ENCODE measurements at places on chromosomes 5 and 9. TPM values are rescaled to one million over a fixed set of nuclear protein-coding genes. Genes with fewer than 3 reads are reported as not detected.

GRCh38 chr9:35651956-35652828, 1.5 kb upstream of the SIT1 start:
- no peak overlapping the region for H3K4me3 ChIP-seq
- no peaks in the 10 kb centered on the region for H3K36me3 ChIP-seq
- no peaks in the 10 kb centered on the region for H3K27me3 ChIP-seq
- H3K27ac ChIP-seq: no peak overlapping the region

The C5orf63 gene
- 6.0 TPM for total RNA-seq

- no peaks in the 10 kb centered on the region for H3K36me3 ChIP-seq
- no peak overlapping the region for H3K4me3 ChIP-seq
Measured at GRCh38 chr9:126650404-126651341, 36.9 kb downstream of the LMX1B start.

DNA sequence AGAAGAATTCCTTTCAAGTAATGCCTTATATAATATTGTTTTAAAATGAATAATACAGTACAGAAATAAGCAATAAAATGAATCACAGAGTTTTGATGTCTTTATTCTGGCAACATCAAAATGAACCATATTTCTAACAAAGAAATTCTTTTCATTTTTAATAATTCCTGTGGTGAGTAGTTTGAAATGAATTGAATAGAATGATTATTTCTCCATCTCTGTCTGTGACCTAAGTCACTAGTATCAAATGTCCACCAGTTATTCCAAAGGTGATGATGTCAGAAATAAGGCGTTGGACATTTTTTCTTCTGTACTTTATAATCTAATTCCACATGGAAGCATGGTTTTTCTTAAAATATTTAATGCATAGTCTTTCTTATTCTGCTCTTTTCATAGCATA, 106.2 kb downstream of the ADAMTSL1 start:
- H3K27ac ChIP-seq: no peak overlapping the region
- no peaks in the 10 kb centered on the region for H3K27me3 ChIP-seq
- DNase-seq: no peak
- H3K4me1 ChIP-seq: no peaks in the 10 kb centered on the region
- no peaks in the 10 kb centered on the region for H3K36me3 ChIP-seq

- no peaks in the 10 kb centered on the region for H3K36me3 ChIP-seq
- H3K27me3 ChIP-seq: no peaks in the 10 kb centered on the region
- no peak for DNase-seq
- no peaks in the 10 kb centered on the region for H3K4me1 ChIP-seq
- no peak overlapping the region for H3K4me3 ChIP-seq
- H3K27ac ChIP-seq: no peak overlapping the region
Measured at GRCh38 chr9:130927338-130927737, 11.7 kb downstream of the FIBCD1 start.

DNA sequence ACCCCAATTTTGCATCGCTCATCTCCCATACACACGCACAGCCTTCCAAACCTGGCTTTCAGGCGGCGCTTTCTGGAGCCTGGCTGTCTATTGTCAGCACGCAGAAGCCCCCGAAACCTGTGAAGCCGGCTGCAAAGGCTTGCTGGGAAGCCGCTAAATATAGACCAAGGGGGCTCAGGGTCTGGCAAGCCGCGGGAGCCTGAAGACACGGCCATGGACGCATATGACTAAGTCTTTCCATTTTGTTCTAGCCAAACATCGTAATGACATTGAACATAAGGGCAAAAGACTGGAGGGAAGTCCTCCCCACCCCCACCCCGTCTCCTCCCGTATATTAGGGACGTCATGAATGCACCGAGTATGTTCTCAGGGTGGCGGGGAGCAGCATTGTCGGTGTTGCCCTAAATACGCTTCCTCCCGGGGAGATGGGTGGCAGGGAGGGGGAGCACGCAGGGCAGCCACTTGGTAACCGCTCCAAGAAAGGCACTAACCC, 1.1 kb downstream of the CTNND2 start:
- H3K4me3 ChIP-seq: no peak overlapping the region
- no peaks in the 10 kb centered on the region for H3K4me1 ChIP-seq
- H3K36me3 ChIP-seq: no peaks in the 10 kb centered on the region
- DNase-seq: no peak
- H3K27ac ChIP-seq: no peak overlapping the region
- peaks cover 17% of the 10 kb centered on the region for H3K27me3 ChIP-seq

DNA sequence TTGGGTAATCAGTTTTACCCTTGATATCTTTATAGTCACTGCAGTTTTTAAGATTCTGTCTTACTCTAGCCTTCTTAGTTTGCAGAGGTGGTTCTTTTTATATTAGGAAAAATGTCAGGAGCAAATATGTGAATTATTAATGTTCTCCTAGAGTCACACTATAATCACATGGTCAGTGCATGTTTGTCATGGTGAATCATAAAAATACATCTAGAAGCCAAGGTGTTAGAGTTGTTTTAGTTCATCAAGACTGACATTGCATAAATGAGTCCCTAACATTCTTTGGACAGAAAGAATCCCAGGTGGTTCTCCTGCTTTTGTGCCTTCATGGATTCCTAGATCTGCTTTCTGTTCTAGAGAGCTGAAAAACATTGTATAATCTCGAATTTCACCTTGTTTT, 22.9 kb downstream of the ATG10 start:
- no peak overlapping the region for H3K27ac ChIP-seq
- H3K4me1 ChIP-seq: no peaks in the 10 kb centered on the region
- no peak overlapping the region for H3K4me3 ChIP-seq
- H3K36me3 ChIP-seq: no peaks in the 10 kb centered on the region
- no peaks in the 10 kb centered on the region for H3K27me3 ChIP-seq
- no peak for DNase-seq

DNA sequence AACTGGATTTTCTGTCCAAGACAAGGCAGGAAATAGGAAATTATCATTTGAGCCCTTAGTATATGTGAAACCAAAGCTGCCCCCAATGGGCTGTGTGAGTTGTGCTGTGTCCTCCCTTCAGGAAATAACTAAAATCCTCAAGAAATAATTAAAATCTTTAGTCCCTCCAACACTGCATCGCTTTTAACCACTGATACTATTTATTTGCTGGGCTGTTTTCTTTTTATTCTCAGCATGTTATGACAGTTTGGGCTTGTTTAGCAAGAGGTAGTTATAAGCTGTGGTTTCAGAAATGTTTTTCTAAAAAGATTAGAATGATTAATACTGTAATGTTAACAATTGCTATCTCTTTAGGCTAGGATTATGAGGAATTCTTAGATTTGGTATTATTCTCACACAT, 187.0 kb upstream of the KCNN2 start:
- no peak overlapping the region for H3K4me3 ChIP-seq
- no peaks in the 10 kb centered on the region for H3K4me1 ChIP-seq
- H3K27me3 ChIP-seq: no peaks in the 10 kb centered on the region
- H3K36me3 ChIP-seq: no peaks in the 10 kb centered on the region
- DNase-seq: no peak

The SPINK6 gene
- total RNA-seq: not detected
